ENCODE measurements at places on chromosomes 3 and 15.

DNA sequence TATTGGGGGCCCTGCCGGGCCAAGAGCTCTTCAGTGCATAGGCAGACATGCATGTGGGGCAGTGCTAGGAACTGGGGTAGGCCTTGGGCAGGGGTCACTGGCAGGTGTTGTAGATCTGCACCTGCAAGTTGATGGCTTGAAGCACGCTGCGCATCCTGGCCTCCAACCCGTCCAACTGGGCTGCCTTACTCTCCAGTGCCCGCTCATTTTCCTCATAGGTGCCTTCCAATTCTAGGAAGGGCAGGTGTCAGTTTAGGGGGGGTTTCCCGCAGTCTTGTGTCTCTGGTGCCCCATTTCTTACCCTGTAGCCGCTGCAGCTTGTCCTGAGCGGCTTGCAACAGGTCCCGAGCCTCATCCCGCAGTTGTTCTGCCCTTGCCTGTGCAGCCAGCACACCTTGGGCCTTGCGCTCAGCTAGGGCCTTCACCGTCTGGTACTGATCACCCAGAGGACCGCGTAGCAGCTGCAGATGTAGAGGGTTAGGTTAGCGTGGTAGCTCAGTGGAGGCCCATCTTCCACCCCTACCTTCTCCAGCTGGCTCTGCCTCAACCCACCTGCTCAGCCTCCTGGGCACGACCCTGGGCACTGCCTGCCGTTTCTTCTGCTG is 611 bp upstream of the USP19 start:
- no peak for DNase-seq

DNA sequence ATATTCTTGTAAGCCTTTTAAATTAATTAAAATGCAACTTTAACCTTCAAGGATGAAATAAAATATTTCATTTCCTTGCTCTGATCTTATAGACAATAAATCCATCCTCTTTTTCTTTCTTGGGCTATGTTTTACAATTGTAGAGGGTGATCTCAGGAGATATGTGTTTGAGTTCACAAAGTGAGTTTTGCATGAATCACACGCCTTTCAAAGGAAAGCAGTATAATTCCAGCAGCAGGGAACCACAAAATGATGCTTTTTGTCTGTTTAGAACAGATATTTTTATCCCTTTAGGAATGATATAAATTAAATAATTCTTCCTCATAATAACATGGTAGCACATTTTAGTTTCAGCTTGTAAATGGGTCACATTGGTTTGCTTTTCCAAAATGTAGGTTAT is 191.2 kb downstream of the SEMA6D start:
- DNase-seq = no peak

DNA sequence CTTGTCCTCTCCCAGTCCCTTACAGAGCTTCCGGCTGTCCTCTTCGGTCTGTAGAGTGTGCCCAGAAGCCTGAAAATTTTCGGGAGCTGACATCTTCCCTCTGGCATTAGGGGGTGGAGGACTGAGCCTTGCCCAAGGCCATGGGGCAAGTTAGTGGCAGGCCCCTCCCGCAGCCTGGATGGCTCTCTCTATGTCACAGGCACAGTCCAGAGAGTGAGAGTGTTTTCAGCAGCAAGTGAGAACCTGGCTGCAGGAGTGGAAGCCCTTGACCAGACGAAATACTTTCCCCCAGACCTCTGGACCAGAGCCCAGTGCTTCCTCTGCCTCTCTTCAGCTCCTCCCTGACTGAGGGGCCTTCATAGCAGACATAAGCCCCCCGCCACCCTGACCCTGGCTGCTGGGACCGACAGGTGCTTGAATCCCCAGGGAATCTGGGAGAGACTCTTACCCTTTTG is 50.5 kb upstream of the SEC22A start:
- DNase-seq = no peak

DNA sequence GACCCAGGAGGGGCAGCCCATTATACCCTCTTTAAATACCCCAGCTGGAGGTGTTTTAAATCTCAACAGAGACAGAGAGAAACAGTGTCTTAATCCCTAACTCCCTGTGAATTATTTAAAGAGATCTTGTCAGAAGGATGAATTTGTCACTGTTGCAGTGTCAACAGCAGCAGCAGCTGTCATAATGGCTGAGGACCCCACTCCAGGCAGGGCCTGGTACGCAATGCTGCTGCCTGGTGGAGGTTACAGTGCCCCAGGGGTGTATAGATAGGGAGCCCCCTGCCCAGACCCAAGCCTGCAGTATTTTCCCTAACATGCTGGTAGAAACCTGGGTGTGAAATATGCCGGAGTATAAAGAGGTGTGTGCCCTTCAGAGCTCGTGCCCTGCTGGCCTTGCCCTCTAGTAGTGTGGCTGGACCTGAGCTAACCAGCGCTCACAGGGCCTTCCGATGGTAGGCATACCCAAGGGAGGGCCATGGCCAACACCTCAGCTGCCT is 143.0 kb downstream of the EPHB1 start:
- no peak for DNase-seq

- no peak for DNase-seq
These were observed 103.5 kb downstream of the CD47 start for GRCh38 chr3:107987036-107987939.

DNA sequence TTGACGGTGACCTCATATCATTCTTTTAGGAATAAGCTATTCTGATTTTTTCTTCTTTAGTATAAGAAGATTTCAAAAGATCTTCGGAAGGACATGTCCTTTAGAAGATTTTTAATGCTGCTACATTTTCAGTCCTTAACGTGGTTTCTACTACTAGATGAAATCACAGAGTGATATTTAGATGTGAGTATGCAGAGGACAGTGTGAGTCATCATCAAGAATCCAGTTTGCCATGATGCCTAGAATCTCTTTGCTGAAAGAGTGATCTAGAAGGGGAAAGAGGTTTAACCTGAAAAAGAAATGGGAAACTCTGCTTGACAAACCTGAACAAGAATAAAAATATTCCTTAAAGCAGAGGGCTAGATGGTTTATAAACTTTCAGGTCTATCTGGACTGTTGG is 43.2 kb downstream of the SLC7A14 start:
- DNase-seq = no peak

- peak; percentile 93 for DNase-seq
These were observed 315.1 kb upstream of the TLE3 start for GRCh38 chr15:70412794-70413193.

DNA sequence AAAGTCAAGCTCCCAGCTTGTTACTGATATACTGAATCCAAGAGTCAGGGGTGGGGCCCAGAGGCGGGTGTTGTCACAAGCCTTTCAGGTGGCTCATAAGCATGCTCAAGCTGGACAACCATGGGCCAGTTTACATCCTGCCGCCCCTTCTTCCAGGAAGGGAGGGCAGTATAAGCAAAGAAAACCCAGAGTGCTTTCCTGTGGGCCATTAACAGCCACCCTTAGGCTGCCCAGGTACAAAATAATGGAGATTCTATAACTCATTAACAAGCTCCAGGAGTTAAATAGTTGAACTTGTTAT is 183.2 kb downstream of the NTRK3 start:
- no peak for DNase-seq

DNA sequence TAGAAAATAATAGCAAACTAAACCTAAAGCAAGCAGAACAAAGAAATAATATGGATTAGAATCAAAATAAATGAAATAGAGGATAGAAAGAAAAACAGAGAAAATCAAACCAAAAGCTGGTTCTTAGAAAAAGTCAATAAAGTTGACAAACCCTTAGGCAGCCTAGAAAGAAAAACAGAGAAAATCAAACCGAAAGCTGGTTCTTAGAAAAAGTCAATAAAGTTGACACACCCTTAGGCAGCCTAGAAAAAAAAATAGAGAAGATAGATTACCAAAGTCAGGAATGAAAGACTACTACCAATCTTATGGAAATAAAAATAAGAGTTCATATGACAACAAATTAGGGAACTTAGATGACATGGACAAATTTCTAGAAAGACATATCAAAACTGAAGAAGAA is 142.4 kb downstream of the LRRC28 start:
- DNase-seq = no peak

DNA sequence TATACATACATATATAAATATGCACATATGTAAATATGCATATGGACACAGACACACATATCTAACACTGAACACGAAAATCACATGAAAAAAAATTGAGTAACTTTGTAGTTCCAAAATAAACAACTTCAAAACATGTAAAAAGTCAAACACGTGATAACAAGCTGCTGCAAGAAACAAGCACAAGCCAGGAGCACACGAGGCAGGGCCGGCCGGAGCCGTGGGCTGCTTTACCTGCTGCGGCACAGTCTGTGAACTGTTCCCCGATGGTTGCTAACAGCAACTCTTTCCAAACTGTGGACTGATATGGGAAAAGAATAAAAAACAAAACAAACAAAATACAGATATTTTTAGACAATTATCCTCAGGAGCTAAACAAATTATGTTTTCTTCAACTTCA is 31.6 kb downstream of the EIF4E3 start:
- DNase-seq = no peak

- DNase-seq = no peak
These were observed 16.7 kb downstream of the MIX23 start for GRCh38 chr3:122366379-122366749.

DNA sequence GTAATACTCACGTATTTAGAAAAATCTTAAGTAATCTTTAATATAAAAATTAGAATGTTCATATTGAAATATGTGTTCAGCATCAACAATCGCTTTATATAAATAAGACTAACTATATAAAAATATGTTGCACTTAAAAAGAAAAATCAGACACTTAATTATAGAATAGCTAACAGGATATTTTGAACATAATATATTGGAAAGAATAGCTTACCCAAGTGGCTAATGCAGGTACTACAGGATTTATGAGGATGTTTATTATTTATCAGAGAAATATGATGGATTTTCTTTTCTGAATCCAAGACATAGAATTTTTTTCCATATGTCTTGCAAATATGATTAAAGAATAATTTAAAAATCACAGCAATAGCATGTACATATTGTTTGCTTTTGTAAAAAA is 567.9 kb upstream of the GBE1 start:
- no peak for DNase-seq

GRCh38 chr3:131597816-131598215 is 95.0 kb upstream of the MRPL3 start:
- no peak for DNase-seq

DNA sequence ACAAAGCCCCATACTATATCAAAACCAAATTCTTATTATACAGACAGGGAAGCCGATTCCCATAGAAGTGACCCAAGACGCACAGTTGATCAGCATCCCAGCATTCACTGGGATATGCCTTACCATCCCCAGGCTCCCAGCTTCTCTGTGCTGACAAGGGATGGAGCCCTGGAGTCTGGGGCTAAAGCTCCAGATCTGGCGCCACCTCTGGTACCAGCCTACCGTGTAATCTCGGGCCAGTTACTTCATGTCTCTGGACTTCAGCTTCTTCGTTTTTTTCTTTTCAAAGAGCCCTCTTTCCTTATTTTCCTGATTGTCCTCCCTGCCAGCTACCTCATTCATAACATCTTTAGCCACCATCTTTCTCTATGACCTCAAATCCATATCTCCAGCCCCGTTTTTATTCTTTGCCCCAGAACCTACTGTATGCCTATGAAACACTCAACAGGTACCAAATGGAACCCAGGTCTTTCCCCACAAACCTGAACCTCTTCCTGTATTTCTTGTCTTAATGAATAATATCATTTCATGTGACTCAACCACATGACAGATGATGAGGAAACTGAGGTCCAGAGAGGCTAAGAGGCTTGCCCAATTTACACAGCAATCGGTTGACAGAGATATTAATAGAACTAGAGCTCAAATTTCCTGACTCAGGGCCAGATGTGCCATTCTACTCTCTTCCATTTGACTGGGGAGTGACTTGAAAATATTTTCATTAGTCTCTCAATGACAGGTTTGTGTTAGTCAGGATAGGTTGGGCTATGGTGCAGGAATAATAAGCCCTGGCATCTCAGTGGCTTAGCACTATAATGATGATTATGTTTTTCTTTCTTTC is 85.4 kb upstream of the TLE3 start:
- DNase-seq = no peak

DNA sequence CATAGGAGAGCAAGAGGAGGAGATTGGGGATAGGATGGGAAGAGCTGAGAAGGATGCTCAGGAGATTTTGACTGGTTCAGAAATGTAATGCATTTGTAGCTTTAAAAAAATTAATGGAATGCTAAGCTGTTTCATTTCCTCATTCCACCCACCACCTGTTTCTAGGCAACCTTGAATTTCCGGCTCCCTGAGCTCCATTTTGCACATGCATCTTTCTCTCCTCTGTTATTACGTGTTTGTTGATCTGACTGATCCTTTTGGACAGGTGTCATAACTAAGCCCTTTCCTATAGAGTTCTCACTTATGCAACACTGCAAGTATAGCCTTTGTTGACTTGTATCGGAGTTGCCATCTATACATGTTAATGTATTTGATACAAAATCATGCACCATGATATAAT is 4.3 kb downstream of the TMPRSS7 start:
- no peak for DNase-seq

DNA sequence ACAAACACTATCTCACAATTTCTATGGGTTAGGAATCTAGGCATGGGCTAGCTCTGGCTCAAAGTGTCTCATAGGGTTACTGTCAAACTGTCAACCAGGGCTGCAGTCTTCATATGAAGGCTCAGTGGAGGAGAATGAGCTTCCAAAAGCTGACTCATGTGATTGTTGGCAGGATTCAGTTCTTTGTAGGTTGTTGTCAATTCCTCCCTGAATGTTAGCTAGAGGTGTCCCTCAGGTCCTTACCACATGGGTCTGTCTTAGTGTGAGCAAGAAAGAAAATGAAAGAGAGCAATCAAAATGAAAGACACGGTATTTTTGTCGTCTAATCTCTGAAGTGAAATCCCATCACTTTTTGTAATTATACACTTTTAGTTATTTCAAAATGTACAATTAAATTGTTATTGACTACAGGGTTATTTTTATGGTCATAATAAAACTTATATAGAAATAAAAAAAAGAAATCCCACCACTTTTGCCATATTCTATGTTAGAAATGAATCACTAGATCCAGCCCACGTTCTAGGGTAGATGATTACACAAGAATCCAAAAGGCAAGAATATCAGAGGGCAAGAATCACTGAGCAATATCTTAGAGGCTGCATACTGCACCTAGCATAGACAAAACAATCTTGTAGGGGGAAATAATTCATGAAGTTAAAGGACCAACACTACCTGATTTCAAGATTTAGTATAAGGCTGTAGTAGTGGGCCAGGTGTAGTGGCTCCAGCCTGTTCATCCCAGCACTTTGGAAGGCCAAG is 8.4 kb downstream of the ACSBG1 start:
- DNase-seq = no peak

- no peak for DNase-seq
These were observed 83.0 kb downstream of the MOBP start for GRCh38 chr3:39550354-39551051.

DNA sequence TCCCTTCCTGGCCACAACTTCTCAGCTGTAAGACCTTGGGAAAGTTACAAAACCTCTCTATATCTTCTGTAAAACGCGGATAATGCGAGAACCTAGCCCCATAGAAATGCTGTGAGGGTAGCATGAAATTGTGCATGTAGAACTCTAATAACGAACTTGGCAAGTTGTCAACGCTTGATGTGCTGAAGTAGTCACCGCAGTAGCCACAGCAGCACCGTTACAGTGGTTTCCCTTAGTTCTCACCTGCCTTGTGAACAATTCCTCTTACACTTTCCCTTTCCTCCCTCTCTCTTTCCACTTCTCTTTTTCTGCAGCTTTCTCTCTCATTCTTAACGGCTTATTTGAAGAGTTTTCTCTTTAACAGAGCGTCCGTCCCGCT is 447 bp upstream of the SHQ1 start:
- peak; percentile 47 for DNase-seq

- no peak for DNase-seq
These were observed 353.7 kb downstream of the RSL24D1 start for GRCh38 chr15:54843006-54843405.

- no peak for DNase-seq
These were observed 57.2 kb downstream of the SNX4 start for GRCh38 chr3:125462722-125463299.

- DNase-seq = no peak
These were observed 57.8 kb downstream of the TLE3 start for GRCh38 chr15:70039917-70040316.

GRCh38 chr15:47384341-47384740 is 333.0 kb upstream of the SEMA6D start:
- DNase-seq = no peak
